HFFc6 (cell line): ENCODE measurements at places on chromosomes 4 and X.

GRCh38 chr4:51849430-51849829, 6.5 kb downstream of the DCUN1D4 start:
- no peak for DNase-seq

GRCh38 chr4:159481936-159482335, 379.1 kb downstream of the RAPGEF2 start:
- no peak for DNase-seq

DNA sequence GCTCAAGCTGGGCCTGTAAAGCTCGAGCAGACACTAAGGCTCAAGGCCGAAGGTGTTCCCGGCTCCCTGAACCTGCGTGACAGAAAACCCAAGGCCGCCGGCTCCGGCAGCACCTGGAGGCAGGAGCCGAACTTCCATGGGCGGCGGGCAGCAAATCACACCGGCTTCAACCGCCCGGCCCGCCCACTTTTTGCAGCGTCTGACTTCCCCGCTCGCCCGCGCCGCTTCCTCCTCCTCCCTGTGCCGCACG, 940 bp upstream of the NSD2 start:
- peak; percentile 67 for DNase-seq

DNA sequence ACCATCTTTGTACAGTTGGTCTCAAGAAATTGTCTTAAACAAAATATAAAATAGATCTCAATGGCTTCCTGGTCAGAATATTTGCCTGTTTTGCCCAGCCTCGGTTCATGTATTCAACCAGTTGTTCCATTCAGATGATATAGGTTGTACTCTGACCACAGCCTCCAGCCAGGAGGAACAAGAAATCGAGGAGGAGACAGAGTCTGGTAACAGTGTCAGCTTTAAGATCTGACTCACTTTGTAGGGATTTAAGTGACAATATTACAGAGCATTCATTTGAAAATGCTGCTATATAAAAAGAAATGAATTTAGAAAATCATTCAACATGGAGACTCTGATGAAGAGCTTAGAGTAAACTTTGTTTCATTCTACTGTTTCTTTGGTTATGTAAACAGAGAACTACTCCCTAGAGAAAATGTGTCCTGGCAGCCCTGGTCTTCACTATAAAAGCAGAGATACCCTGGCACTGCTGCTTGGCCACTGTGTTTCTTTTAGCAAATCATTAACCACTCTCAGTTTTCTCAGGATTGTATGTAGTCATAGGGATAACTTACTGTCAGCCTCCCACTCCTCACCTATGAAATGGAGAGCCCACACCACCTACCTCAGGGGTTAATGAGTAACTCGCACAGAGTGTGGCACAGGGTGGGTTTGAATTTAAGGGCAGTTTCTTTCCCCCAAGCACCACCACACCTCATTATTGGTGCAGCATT, 53.5 kb downstream of the PAGE2 start:
- DNase-seq: no peak

DNA sequence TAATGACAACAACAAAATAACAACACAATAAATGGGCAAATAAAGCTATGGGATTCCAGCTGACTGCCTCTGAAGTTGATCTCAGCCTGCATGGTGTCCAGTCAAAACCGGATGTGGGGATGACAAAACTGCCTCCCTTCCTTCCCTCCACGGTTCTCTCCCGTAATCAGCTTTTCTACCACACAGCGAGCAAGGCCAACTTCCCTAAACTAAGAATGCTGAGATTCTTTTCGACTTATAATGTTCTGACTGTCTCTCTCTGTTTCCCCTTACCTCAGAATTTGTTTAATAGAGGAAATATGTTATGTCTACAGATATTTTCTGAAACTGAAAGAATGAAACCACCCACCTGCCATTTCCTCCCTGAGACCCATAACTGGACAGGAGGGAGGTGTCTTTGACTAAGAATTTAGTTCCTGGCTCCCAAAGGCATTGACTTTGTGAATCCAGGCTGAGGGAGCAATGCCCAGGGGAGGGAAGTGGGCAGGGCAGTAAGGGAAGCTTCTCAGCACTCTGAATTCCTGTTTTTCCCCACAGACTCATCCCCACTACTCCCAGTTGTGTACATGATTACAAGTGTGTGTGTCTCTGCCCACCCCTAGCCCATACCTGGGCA, 1.0 kb upstream of the TLR1 start:
- DNase-seq: no peak

DNA sequence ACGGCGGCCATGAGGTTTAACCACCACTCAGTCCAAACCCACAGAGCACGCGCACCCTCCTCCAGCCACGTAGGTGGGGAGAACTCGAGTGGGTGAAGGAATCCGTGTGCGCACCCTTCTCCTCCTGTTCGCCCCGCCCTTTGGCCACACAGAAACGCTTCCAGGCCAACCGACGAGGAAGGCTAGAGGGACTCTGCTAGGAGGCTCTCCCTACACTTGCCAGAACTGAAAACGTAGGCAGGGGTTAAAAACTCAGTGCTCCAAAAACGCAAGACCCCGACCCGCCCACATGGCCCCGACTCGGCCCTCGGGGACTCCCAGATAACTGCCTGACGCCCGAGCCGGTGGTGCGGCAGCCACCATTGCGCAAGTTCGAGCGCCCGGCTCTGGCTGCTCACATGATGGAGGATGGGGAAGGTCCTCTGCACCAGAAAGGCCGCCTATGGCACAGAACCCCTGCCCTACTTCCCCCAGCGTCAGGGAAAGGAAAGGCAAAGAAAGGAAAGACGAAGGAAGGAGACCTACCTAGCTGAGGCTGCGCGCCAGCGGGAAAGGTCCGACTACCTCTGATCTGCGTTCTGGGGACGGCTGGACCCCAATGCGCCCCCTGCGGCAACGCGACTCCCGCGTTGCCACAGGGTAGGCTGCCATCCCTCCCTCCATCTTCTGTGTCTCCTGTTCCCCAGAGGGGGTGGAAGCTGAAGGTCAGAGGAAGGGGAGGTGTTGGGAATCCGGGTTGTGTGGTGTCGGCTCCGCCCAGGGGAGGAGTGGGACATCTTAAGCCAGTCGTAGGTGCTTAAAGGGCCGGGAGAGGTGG, 201.9 kb upstream of the AGTR2 start:
- DNase-seq: no peak

DNA sequence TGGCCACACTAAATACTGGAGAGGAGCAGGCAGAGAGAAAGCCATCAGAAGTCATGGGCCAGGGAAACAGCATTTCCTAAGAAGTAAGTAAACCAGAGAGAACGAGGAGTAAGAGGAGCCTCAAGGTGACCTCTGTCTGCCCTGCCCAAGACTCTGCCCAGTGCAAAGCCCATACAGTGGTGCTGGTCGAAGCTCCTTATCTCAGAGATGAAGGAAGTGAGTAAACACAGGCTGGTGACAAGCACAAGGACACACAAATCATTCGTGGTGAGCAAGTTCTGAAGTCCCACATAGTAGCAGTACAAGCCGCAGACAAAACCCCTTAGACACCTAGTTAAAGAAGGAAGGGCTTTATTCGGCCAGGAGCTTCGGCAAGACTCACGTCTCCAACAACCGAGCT, 62.7 kb downstream of the DCTD start:
- no peak for DNase-seq

- no peak for DNase-seq
Observed at GRCh38 chr4:179605196-179605595, 2163.0 kb upstream of the AGA start.

GRCh38 chr4:102453827-102454226, 47.3 kb upstream of the NFKB1 start:
- DNase-seq: no peak

DNA sequence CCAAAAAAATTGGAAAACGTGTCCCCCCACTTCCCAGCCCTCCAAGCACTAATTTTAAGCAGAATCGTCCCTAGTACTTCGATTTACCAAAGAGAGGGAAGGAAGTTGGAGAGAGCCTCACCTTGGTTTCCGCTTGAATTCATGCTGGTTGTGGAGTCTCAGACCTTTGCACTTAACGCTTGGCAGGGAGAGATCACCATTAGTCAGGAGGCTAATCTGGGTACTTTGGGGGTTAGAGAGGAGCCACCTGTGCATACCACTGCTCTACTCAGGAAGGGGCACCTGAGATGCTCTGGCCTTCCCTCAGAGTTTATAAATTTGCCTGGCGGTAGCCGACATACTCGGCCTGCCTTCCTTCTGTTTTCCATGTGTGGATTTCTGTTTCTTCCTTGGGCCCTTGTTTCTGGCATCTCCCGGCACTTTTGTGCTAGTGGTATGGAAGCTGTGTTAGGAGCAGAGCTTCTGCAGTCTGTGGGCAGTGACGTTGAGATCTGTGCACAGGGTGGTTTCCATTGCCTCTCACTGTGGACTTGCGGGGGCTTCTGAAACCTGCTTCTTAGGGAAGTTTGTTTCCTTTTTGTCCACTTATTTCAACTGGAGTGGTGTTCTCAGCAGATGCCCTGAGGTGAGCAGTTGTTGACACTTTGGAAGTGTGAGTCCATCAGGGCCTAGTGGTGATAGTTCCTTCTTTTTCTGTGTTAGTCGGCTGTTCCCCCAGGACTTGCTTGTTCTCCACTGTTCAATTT, 104.2 kb downstream of the TMEM131L start:
- DNase-seq: no peak

- peak; percentile 64 for DNase-seq
Observed at GRCh38 chrX:48958635-48959094, 1.3 kb upstream of the OTUD5 start.

DNA sequence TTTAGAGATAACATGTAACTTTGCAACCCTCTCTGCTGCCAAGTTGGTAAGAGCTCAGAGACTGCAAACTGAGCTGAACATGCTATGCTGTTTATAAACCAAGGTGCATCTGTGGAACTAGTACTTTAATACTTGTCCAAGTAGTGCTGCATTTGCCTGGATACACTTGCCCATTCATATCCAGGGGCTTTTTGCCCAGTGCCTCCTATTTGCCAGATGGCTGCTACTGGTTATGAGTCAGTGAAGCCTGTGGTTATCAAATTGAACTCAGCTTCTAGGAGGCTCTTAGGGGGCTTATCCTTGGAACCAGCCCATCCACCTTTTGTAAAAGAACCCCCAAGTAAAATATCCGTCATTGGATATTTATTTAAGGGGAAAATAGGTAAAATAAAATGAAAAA, 79.6 kb downstream of the AFF2 start:
- DNase-seq: no peak

- no peak for DNase-seq
Observed at GRCh38 chr4:10021653-10022023, 341 bp upstream of the SLC2A9 start.

DNA sequence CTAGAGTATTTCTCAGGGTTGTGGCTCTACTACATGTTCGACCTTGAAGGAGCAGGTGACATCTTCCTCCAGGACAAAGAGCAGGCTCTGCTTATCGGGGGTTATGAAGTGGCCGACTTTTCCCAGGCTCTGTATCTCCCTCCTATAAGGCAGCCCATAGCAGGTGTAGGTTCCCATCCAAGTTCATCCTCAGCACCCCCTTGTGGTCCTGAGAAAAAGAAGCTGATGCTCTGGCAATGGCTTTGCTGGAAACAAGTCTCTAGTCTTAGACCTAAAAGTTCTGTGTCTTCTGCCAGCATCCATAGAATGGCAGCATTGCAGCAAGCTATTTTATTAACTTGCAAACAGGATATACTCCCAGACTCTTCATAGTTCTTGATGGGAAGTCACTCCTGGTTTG, 836.6 kb upstream of the PRKX start:
- DNase-seq: no peak

GRCh38 chr4:147327322-147327721, 153.6 kb upstream of the EDNRA start:
- no peak for DNase-seq

- no peak for DNase-seq
Observed at GRCh38 chr4:31998807-31999206, 1278.6 kb downstream of the PCDH7 start.

- peak; percentile 52 for DNase-seq
Observed at GRCh38 chr4:53702334-53703266, 111.3 kb upstream of the LNX1 start.

- no peak for DNase-seq
Observed at GRCh38 chr4:99714179-99714578, 56.6 kb upstream of the C4orf54 start.

GRCh38 chr4:11537846-11538245, 109.2 kb upstream of the HS3ST1 start:
- no peak for DNase-seq

- peak; percentile 74 for DNase-seq
Observed at GRCh38 chr4:10226756-10227155, 110.2 kb upstream of the WDR1 start.

GRCh38 chrX:67545893-67546495, 2.2 kb downstream of the AR start:
- DNase-seq: no peak

DNA sequence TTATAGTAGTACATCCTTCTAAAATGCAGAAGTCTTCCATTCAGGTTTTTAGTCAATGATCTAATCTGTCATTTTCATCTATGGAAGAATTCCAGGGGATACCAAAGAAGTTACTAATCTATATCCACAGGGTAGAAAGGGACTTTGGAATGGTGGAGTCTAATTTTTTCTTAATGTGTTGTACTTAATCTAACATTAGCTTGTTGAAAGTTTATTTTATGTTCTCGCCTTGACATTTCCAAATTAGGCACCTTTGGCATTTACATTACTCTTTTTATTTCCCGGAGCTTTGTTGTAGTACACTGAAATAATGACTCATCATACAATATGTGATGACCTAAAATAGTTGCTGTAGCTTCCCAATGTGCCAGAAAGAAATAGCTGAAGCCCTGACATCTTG, 91.5 kb downstream of the HTR2C start:
- peak; percentile 20 for DNase-seq

DNA sequence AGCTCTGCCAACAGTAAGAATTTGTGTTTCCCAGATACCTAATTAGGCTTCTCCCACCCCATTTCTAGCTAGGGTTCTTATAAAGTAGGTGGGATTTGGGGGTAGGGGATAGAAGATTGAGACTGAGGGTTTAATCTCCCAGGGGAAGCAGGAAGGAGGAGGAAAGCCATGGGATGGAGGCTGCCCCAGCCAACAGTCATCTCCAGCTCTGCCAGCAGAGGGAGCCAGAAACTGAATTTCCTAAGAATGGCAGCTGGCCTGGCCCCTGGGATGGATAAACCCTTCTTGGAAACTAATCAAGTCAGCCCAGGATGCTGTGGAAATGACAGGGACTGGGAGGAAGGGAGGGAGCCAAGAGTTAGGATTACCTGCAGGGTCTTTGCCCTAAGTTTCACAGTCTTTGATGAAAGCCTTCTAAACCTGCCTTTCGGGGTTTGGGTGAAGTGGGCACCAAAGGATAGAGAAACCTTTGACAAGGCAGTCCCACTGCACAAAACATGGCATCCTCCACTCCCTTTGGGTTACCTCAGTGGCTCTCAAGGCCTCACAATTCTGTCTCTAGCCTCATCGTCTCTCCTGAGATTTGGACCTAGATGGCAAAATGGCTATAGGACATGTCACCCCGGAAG, 6.7 kb upstream of the ERCC6L start:
- DNase-seq: peak; percentile 44

GRCh38 chr4:155566354-155566753, 100.3 kb upstream of the GUCY1A1 start:
- DNase-seq: no peak

DNA sequence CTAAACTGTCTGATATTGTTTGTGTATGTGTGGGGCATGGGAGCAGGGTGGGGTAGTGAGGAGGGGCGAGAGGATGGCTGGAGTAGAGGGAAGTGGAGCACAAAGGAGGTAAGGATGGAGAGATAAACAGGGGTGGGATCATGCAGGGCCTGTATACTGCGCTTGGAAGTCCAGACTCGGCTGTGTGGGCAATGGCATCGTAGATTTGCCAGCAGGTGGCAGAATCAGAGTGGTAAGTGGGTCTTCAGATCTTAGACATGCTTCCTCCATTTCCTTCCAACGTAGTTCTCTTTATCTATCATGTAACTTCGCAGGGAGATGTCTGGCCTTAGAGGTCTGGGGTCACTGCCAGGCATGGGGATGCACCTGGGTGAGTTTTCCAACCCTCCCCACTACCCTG, 155.5 kb downstream of the PDGFRA start:
- peak; percentile 43 for DNase-seq
